NCI-H1436 (cell line): ENCODE measurements at places on chromosomes 1 and 21.

DNA sequence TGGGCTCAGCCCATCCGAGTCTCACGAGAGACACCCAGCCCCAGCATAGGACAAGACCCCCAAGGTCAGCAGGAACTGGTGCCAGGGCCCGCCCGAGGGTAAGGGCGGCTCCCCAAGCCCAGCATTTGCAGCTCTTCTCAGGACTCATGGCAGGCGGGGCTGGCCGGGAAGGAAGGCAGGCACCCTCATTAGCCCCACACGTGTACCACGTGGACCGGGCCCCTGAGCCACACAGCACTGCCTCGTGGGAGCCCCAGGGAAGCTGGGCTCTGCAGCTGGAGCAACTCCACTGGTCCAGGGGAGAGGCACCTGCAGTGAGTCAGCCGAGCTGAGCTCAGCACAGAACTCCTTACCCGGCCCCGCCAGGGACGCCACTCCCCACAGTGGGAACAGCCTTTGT, 97.7 kb upstream of the IFFO2 start:
- DNase-seq = no peak

- DNase-seq = no peak
Observed at GRCh38 chr1:66809736-66810326, 8.8 kb upstream of the INSL5 start.

DNA sequence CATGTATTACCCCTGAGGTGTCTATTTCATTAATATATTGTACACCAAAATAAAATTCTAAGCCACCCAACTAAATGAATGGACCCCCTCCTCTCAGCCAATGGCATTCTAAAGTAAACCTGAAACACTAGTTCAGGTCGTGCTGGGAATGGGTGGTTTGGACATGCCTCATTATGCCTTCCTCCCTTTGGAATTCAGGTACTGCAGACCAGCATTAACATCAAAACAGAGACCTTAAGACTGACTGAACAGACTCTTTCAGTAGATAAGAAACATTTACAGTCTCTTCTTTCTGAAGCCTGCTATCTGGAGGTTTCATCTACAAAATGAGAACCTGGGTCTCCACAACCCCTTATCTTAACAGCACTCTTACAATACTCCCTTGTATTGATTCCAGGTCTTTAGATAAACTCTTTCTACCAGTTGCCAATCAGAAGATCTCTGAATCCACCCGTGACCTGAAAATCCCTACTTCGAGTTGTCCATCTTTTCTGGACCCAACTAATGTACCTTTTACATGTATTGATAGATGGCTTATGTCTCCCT, 93.6 kb downstream of the PKN2 start:
- DNase-seq = no peak

GRCh38 chr1:200346700-200347099, 63.1 kb downstream of the ZNF281 start:
- no peak for DNase-seq
